Activated CD8-positive, alpha-beta memory T cell treated with anti-CD3 and anti-CD28 coated beads for 48 hours (primary cell): ENCODE measurements at places on chromosomes 5 and 9.
A peak's percentile ranks its signal among the peaks of the same experiment; 100 is the strongest.

DNA sequence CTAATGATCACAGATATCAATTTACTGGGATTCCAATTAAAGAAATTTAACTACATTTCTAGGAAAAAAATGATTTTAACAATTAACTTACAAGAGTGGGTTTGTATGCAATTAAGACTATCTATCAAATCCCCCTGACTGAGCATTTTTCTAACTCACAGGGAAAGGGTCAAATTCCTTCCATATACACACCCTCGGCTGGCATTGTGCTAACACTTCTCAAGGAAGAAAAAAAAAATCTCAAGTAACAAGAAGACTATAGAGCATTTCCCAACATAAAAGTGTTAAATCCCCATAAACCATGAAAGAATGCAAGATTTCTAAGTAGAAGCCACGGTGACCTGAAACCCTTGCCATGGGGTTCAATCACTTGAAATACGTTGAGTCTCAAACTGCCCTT, 368.8 kb downstream of the GLIS3 start:
- no peak for DNase-seq

GRCh38 chr9:137318602-137319001, 16.5 kb upstream of the NRARP start:
- no peak for DNase-seq

DNA sequence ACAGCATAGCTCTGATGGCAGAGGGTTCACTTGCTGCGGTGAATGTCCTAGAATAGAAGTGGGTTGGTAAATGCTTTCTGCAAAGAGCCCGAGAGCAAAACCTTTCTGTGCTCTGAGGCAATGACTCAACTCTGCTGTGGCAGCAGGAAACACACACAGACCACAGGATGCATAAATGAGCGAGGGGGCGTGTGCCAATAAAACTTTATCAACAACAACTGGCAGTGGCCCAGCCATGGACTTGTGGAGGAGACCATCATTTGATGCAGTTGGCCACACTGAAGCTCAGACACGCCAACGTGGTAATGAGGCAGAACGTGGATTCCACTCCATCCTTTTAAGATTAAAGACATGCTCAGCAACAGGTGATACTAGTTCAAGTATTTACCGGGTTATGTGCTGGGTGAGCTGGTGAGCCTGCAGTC, 6.8 kb downstream of the MRPL36 start:
- peak; percentile 62 for DNase-seq

DNA sequence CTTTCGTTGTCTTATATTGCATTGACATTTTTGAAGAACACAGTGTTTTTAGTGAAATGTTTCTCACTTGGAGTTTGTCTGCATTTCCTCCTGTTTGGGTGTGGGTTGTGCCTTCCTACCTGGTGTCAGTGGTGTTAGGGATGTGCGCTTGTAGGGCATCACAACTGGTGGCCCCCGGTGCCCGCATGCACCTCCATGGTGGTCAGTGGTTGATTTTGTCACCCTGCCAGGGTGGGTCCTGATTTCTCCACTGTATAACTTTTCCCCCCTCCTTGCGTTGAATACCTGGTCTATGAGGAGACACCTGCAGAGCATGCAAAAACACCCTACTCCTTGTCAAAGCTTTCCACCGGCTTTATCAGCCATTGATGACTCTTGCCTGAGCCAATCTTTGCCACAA, 132.9 kb downstream of the BARX1 start:
- no peak for DNase-seq

DNA sequence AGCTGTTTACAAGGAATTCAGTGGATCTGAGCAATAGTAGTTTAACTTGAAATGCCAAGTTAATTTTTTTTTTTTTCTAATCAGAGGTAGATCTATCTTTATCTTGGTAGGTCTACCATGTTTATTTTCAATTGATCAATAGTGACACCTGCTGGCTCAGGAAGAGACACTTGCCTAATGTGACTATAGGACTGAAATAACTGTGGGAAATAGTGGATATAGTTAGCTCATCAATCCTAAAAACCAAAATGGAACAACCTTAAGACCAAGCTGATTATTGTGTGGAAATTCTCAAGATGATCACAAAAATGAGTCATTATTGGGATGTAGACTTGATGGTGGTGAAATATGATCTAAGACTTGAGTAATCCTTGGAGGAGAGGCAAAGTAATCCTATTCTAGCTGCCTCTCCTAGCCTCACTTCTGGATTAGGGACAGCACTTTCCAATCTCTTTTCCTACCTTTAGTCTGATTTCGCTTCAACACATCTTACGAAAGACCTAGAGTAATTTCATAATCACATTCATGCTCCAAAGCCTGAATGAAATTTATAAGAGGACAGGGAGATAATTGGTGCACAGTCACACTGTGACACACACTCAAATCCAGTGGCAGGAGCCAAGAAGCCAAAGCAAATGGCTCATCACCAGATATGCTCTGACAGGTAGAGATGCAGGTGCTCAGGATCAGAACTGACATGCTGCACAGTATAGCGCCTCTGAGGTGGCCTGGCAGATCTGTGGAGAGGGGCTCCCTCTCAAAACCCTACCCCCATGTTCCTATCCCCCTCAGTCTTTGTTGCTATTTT, 156.3 kb downstream of the HMHB1 start:
- DNase-seq: no peak

DNA sequence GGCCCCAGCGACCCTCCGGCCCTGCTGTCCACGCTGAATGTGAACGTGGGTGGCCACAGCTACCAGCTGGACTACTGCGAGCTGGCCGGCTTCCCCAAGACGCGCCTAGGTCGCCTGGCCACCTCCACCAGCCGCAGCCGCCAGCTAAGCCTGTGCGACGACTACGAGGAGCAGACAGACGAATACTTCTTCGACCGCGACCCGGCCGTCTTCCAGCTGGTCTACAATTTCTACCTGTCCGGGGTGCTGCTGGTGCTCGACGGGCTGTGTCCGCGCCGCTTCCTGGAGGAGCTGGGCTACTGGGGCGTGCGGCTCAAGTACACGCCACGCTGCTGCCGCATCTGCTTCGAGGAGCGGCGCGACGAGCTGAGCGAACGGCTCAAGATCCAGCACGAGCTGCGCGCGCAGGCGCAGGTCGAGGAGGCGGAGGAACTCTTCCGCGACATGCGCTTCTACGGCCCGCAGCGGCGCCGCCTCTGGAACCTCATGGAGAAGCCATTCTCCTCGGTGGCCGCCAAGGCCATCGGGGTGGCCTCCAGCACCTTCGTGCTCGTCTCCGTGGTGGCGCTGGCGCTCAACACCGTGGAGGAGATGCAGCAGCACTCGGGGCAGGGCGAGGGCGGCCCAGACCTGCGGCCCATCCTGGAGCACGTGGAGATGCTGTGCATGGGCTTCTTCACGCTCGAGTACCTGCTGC, 839 bp downstream of the KCNV2 start:
- DNase-seq: no peak

- no peak for DNase-seq
These were observed 54.4 kb downstream of the KCNV2 start for GRCh38 chr9:2771661-2772060.

DNA sequence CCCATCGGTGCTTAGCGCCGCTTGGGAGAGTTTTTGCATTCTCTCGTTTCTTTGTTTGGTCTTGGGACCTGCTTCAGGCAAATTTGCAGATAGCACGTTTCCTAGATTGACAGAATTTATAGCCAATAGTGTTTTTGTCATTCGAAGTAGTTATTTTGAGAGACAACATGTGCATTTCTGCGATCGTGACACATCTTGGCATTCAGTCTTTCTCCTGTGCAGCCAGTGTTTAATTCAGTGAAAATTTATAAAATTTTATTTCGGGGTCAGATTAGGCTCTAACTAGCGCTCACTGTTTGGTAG, 830 bp downstream of the PRRC1 start:
- no peak for DNase-seq

DNA sequence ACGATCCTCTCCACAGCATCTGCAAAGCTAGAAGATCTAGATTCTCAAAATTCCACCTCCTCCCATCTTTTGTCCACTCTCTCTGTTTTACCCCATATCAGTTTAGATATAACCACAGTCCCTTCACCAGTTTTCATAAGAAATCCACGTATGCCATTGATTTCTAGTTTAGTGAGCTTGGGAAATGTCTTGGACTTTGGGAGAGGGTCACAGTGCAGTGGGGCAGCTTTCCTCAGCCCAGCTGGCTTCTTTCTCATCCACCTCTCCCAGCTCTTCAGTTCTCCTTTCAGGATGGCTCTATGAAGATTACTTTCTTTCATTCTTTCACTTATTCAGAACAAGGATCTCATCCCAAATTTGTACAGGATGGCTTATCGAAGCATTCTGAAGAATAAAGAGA, 203.9 kb upstream of the ADCY2 start:
- no peak for DNase-seq

DNA sequence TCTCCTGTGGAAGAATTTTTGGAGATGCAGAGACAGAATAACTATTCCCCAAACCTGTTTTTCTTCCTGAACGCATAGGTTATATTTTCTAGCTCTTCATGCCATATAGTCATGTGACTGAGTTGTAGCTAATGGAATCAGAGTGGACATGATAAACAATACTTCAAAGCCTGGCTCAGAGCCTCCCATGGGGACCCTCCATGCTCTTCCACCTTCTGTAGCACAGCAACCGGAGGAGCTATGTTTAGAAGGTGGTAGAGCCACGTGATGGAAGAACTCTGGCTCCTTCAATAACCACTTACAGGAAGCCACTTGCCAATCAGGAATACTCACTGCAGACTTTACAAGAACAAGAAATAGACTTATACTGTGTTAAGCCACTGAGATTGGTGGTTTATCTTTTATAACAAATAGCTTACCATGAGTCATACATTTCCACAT, 39.2 kb downstream of the NADK2 start:
- no peak for DNase-seq

- no peak for DNase-seq
These were observed 86.7 kb downstream of the SLC44A1 start for GRCh38 chr9:105331160-105331559.

DNA sequence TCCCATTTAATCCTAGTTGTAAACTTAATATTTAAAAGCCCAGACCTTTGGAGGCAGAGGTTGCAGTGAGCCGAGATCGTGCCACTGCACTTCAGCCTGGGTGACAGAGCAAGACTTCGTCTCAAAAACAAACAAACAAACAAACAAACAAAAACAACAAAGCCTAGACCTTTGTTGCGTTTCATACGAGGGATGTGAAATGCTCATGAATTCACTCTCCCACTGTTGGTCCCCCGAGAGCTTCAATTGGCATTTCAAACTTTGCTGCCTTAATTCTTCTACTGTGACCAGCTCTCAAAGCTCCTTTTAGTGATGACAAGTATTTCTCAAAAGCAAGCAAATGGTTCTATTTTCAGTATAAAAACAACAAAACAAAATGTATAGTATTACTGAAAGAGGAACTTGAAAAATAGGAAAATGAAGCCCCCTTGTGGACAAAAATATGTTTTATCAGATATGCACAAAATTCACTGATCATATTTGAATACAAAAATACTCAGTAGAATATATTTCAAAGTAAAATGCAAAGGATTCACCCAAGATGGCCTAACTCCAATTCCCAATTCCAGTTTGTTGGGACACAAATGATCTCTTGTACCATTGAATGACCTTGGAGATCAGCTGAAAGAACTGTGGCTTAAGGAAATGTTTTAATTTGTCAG, 140.4 kb downstream of the ESM1 start:
- DNase-seq: no peak
